ENCODE measurements at places on chromosomes 6 and 20.
A peak's percentile ranks its signal among the peaks of the same experiment; 100 is the strongest.

DNA sequence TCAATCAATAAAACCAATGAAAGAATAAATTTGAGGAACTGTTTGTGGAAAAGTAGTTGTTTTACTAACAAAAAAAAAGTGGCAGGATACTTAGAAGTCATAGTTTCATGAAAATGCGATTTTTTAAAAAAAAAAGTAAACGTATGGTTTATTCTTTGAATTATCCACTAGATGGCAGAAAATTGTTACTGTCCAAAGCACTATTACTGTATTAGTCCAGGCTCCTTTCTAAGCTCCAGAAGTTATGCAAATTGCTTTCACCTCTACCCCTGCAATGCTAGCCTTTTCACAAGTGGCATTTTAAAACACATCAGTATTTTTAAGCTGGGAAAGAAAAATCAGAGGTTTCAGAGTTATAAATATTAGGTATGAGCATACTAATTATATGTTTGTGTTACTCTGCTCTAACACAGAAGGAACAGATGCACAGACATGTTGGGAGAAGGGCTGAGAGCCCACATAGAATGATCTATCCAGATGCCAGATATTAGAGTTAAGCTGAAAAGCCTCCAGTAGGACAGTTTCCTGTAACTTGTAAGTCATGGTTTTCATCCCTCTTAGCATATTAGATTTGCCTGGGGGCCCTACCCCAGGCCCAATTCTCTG lies 63.9 kb downstream of the FHL5 start:
- DNase-seq: peak; percentile 23

- DNase-seq: no peak
Measured at GRCh38 chr20:50244352-50245149, 53.9 kb downstream of the CEBPB start.

GRCh38 chr20:64242003-64242796 lies 13.3 kb upstream of the PCMTD2 start:
- DNase-seq: no peak

GRCh38 chr6:147820520-147820919 lies 312.0 kb downstream of the SAMD5 start:
- DNase-seq: no peak

GRCh38 chr6:132570221-132570777 lies at the start of gene TAAR6:
TSS of gene TAAR6 (plus strand) at chr6:132570322. CDS start at chr6:132570322, 0 bp downstream.
- no peak for DNase-seq

GRCh38 chr6:110341663-110342596 lies 16.2 kb downstream of the METTL24 start:
- no peak for DNase-seq

- no peak for DNase-seq
Measured at GRCh38 chr6:108897371-108897770, 49.1 kb downstream of the ARMC2 start.

DNA sequence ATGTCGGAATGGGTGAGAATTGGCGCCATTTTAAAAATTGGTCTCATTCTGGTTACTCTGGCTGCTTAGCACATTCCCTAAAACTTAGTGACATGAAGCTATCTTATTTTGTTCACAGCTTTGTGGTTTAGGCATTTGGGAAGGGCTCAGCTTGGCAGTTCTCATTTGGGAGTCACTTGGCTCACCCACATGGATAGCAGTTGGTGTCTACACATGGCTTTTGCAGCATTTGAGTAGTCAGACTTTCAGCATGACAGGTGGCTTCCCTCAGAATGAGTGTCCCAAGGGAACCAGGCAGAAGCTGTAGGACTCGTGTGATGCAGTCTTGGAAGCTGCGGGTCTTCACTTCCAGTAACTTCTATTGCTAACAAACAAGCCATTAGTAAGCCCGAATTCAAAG lies 64.6 kb downstream of the UST start:
- no peak for DNase-seq

DNA sequence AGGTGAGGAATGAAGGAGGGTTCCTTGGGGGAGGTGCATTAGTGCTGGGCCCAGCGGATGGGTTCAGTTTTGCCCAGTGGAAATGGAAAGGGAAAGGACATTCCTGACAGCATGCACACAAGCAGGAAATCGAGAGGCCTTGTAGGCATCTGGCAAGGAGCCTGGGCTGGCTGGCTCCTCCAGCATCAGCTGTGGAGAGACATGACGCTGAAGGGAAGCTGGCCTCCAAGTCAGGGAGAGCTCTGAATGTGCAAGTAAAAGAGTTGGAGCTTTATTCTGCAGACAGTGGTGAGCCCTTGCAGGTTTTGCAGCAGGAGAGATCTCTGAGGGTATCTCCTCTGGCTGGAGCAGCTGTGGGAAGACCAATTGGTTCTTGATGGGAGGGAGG lies 154.3 kb downstream of the MRPL14 start:
- DNase-seq: peak; percentile 3

DNA sequence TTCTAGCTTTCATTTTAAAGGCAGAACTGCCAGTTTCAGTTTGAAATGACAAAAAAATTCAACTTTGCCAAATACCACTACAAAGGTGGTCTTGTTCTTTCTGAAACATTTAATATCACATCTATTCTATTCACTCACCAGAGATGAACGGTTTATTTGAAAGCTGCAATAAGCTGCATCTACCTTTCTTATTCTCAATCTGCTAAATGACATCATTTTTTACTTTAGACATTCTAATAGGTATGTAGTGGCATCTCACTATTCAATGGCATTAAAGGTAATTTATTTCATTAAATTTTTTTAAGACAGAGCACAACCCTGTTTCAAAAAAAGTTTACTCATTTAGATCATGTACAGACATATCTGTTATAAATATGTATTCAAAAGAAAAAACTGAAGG lies 66.5 kb upstream of the SMIM29 start:
- no peak for DNase-seq

- no peak for DNase-seq
Measured at GRCh38 chr20:32987044-32987825, 17.0 kb downstream of the SUN5 start.

DNA sequence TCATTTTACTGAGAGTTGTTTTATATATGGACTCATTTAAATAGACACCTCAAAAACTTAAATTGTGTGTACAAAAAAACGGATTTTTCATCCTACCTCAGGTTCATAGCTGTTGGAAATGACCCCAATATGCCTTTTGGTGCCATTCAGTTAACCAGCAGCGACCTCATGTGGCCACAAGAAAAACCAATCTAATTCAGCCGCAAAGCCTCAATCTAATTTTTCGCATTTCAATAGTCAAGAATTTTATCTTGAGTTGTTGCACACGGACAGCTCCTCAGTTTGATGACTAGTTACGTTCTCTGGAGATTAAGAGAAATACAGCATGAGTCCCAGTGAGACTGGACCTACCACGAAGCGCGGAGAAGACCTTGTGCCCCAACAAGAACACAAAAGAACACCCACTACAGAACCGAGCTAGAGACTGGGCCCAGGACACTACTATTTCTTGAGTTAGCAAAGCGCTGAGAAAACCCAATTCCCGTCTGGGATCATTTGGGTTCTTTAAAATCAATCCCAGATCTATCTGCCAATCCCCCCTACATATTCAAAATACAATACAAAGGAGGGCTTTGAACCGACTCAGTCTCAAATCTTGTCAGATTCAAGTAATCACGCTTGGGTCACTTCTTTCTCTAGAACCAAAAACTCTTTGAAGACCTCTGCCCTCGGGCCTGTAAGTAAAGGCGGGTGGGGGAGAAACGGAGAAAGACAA lies 1.1 kb downstream of the TCP11 start:
- peak; percentile 66 for DNase-seq

DNA sequence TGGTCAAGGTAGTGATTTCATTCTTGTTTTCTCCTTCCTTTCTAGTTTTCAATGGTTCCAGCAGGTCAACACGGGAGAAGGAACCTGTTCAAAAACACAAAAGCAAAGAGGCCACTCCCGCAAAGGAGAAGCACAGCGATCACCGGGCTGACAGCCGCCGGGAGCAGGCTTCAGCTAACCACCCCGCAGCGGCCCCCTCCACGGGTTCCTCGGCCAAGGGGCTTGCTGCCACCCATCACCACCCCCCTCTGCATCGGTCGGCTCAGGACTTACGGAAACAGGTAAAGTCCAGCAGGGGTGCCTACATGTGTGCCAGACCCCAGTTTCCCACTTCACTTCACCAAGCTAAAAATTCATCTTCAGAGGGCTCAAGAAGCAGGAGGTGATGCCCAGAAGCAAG lies 175.6 kb downstream of the DTNBP1 start:
- DNase-seq: no peak

GRCh38 chr6:163958646-163959045 lies 544.1 kb downstream of the QKI start:
- peak; percentile 53 for DNase-seq

DNA sequence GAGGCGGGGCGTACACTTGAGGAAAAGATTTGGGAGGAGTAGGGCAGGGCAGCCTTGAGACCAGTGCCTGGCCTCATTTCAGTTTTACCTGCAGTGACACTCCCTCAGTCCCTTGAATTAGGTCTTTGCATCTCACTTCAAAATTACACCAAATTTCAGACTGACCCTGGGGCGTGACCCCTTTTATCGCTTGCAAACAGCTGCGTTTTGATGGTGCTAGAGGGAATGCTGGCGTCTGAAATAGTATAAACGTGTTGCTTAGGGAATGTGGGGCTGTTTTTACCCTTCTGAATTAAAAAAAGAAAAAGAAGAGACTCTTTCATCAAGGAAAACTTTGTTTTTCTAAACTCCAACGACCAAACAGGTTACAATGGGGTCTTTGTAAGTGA lies 21.0 kb downstream of the COL9A1 start:
- DNase-seq: no peak

DNA sequence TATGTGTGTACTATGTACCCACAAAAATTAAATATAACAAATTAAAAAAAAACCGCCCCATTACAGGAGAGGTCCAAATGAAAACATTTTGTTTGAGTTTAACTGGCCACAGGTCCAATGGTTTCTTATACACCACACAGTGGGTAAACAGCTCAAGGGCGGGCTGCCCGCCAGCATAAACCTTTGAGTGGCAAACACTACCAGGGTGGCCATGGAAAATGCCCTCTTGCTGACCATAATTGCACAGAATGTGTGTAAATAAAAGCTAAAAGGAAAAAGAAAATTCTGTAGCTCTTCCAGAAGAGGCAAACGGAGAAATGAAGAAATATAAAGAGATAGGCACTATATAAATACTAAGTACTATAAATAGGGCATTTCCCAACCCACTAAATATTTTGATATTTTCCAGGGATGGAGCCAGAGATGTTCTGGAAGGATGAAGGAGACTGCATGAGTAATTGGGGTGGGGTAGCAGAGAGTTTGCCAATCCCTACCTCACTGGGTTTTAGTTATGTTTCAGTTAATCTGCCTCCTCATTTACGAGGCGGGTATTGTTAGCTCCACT lies 1.1 kb upstream of the CDC5L start:
- no peak for DNase-seq

Measured in iPS-NIHi11 (cell line).